Activated CD4-positive, alpha-beta T cell treated with anti-CD3 and anti-CD28 coated beads for 24 hours (primary cell): ENCODE measurements at places on chromosomes 2 and 18.

- DNase-seq = no peak
Measured at GRCh38 chr2:174561283-174561971, 36.2 kb downstream of the WIPF1 start.

DNA sequence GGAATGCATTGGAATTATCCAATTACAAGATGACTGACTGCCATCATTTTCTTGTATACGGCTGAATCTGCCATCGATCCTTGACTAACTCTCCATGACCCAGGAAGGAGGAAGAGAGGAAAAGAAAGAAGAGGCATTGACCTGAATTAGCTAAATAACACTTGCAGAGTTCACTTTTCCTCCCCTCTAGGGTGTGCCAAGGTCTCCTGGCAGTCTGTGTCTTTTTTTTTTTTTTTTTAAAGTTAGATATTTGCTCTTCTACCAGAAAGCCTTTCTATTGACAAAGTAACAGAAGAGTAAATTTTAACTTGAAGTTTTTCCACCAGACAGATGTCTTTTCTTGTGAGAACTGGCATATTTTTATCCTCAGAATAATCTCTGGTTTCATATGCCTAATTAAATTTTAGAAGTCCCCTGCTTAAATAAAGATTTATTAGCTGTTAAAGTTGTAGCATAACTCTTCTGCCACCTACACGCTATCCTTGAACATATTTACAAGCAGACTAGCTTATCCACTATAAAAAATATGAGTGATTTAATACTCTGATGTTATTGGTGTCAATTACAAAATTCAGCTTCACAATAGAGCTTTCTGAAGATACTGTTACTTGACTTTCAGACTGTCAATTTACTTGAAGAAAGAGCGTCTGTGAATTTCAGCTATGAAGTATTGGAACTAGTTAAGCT, 171.7 kb upstream of the ETAA1 start:
- DNase-seq = no peak

- DNase-seq = no peak
Measured at GRCh38 chr2:127051116-127052056, 55.6 kb downstream of the BIN1 start.

DNA sequence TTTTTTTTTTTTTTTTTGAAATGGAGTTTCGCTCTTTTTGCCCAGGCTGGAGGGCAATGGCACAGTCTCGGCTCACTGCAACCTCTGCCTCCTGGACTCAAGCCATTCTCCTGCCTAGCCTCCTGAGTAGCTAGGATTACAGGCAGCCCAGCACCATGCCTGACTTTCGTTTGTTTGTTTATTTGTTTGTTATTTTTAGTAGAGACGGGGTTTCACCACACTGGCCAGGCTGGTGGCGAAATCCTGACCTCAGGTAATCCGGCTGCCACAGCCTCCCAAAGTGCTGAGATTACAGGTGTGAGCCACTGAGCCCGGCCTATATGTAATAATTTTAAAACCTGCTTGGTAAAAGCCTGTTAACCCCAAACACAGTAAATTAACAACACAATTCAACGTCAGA, 435.7 kb downstream of the LRRTM4 start:
- DNase-seq = no peak

DNA sequence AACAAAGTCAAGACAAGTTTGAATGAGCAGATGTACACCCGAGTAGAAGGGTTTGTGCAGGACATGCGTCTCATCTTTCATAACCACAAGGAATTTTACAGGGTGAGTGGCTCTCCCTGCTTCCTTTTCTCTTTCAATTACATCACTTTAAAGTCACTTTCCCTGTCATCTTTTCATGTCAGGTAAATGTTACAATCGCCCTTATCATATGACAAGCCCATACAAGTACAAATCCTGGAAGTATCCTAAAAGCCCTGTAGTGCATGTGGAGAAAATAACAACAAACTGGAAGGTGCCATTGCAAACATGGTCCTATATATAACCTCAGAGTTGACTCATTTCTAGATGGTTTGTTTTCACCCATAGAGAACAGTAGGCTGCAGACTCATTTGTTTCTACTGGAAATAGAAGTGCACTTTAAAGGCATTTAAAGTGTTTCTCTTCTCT, 126.0 kb downstream of the SP100 start:
- no peak for DNase-seq

DNA sequence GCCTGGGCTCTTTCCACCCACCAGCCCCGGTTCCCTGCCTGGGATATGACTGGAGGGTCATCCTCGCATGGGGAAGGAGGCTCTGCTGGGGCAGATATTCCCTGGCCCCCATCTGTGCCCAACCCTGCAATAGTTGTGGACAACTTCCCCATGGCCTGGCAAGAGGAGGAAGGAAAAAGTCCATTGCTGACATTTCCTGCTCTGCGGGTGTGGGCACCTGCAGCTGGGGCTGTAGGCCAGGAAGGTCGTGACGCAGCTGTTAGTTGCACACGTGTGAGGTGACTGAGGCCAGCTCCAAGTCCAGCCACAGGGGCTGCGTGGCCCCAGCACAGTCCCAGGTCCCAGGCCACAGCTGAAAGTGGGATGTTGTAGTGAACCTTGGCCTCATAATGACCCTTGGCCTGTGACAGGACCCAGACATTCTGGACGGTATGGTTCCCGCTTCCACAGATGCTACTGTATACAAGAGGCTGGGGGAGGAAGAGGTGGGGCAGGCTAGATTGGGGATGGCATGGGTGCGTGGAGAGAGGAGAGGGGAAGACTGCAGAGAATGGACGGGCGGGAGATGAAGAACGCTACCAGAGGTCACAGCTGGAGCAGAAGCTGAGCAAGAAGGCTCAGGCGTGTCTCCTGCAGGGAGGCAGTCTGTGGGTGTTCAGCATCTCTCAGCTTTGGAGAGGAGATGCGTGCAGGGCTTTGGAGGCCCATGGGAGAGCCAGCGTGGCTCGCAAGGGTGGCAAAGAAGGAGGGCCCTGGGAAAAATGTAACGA, 22.1 kb downstream of the OTOF start:
- DNase-seq = no peak

DNA sequence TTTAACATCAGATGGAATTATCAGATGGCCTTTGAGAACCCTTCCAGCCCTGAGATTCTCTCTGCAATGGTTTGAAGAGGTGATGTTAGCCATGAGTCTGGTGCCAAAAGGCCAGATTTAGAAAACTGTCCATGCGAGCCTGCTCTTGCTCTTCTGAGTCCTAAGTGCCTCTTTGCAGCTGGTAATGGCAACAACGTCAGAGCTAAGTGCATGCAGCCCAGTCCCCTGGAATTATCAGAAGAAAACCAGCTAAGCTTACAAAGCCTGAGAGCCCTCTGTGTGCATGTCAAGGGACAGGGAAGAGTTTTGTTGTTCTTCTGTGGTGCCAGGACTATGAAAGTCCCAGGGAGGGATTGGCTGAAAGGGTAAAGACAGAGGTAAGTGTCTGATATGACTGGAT, 89.8 kb downstream of the LOXHD1 start:
- no peak for DNase-seq

- no peak for DNase-seq
Measured at GRCh38 chr2:97774425-97774824, 61.0 kb downstream of the ZAP70 start.

- no peak for DNase-seq
Measured at GRCh38 chr2:36717603-36718266, 21.2 kb downstream of the VIT start.

DNA sequence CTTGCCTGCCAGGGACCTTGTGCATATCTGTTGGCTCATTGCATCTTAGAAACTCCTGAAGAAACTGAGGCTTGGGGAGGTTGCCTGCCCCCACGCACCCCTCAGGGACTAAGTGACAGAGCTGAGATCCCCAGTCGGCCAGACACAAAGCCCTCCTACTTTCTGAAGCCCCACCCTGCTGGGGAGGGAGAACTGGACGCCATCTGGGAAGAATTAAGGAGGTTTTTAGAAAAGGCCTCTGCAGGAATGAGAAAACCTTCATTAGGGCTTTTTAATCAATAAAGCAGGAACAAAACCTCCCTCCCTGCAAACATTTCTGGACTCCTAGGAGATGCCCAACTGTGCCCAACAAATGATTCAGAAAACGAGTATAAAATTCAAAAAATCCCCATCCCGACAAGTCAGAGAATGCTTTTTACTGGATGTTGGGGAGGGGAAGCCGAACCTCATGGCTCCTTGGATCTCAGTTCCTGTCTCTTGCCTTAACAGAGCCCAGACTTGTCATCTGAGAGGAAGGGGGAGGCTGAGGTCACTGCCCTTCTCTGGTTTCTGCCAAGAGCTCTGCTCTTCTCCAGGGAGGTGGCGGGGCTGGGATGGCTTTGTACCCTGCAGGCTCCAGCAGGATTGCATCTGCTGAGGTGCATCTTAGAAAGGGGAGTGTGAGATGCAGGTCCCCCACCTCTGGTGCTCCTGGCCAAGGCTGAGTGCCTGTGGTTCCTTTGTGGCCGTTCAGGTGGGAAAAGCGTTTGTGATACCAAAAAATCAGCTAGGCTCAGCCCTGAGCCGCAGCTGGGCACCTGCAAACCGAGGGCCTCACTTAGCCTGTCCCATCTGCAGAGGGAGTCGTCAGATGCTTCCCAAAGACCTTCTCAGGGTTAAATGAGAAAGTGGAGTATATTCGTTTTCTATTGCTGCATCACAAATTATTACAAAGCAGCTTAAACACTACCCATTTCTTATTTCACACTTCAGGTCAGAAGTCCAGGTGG, 142.4 kb downstream of the ZFP36L2 start:
- DNase-seq = no peak

GRCh38 chr18:23852236-23853045, 162.1 kb upstream of the TTC39C start:
- no peak for DNase-seq

- no peak for DNase-seq
Measured at GRCh38 chr2:128727404-128727803, 408.7 kb upstream of the HS6ST1 start.

- DNase-seq = no peak
Measured at GRCh38 chr2:178309541-178309940, 115.2 kb downstream of the OSBPL6 start.

- DNase-seq = no peak
Measured at GRCh38 chr2:236899146-236899545, 186.5 kb upstream of the COPS8 start.

- DNase-seq = no peak
Measured at GRCh38 chr2:215532844-215533243, 97.0 kb upstream of the FN1 start.
